Dermis microvascular lymphatic vessel endothelial cell (primary cell): ENCODE measurements at places on chromosomes 4 and X.

DNA sequence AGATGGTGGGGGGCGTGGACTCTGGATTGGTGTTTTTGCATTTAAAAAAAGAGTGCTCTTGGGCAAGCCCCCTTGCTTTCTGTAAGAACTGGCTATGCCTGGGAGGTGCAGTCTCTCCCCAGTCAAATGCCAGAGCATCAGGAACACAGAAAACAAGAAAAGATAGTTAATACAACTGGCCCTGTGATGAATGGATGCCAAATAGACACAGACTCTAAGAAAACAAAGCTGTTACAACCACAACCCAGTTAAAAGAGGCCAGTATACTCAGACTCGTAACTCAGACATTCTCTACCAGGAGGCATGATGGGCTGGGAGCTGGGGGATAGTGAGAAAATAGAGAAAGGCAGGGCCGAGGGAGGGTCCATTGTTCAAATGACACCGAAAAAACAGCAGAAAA lies 32.5 kb upstream of the C1QTNF7 start:
- DNase-seq, result no peak

- DNase-seq, result no peak
Observed at GRCh38 chr4:28948501-28948900, 1771.7 kb upstream of the PCDH7 start.

DNA sequence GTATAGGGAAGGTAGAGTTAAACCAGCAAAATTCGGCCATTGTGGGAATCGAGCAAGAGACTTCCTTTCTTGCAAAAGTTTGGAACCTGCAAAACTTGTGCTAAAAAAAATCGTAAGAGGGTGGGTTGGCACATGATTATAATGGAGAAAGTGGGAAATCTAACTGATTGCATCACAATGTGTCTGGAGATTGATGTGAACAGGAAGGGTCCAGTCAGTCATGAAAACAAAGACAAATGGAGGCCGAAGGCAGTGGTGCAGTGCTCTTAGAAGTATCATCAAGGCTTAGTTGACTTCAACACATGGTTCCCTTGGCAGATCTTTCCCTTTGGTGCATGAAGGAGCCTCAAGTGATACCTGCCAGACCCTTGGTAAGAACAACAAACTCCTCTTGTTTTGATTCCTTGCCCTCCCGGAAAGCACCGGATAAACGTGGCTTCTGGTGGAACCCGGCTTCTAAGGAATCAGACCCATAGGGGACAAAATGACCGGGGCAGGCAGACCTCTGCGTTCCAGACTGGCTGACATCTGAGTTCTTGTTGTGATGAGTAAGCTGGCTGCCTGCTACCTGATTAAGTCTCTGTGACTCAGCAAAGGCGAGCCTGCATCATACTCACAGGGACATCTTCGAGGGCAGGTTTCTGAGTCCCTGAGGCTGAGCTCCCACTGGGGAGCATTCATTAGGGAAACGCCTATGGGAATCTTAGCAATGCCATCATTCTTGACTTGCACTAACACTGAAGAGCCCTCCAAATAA lies 87.7 kb upstream of the MAP3K15 start:
- peak; percentile 68 for DNase-seq

DNA sequence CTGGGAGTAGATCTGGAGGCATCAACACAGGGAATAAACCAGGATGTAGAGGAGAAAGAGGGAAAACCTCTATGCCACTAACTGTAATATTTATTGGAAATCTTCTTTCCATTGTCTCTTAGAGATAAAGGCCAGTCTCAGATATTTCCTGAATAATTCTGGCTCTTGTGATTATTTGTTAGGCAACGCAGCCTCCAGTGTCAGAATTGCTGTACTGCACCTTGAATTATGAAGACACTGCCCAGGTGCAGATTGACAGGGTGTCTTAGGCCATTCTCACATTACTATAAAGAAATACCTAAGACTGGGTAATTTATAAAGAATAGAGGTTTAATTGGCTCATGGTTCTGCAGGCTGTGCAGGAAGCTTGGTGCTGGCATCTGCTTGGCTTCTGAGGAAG lies 100.7 kb upstream of the ZDHHC15 start:
- DNase-seq, result no peak

DNA sequence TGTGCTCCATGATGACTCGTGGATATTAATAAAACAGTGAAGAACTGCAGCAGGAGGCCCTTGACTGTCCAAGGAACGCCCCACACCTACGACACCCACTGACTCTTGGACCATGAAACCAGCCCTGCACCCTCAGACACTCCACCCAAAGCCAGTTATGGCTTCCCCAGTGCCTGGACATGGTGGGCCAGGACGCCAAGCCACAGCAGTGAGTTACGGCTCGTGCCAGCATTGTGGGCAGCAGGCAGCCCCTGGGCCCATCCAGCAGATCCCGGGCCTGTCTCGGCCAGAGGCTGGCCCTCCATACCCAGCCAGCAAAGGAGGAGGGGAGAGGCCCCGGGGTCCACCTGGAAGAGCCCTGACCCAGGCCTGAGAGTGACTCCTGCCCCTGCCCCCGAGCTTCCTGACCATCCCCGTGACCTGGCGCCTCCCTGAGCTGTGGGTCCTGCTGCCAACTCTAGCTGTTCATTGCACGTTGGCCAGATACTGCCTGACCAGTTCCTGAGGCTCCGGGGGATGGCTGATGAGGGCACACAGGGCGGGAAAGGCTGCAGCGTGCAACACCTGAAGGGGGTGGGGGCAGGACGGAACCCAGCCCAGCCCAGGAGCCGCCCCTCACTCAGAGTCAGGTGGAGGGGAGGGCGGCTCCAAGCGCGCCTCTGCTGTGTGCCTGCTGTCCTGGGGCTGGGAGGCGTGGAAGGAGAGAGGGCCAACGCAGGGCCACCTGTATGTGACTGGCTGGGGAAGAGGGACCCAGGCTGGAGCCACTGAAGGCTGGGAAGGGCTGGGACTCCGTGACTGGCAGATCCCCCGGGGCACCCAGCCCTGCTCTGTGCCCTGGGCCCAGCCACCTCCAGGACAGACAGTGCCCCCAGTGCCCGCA lies 739 bp downstream of the SLC49A3 start:
- no peak for DNase-seq
